Activated T-cell treated with anti-CD3 and anti-CD28 coated beads, Interleukin-2, amount 50 U/mL, for 24 hours (primary cell): ENCODE measurements at places on chromosomes 12 and 14.

DNA sequence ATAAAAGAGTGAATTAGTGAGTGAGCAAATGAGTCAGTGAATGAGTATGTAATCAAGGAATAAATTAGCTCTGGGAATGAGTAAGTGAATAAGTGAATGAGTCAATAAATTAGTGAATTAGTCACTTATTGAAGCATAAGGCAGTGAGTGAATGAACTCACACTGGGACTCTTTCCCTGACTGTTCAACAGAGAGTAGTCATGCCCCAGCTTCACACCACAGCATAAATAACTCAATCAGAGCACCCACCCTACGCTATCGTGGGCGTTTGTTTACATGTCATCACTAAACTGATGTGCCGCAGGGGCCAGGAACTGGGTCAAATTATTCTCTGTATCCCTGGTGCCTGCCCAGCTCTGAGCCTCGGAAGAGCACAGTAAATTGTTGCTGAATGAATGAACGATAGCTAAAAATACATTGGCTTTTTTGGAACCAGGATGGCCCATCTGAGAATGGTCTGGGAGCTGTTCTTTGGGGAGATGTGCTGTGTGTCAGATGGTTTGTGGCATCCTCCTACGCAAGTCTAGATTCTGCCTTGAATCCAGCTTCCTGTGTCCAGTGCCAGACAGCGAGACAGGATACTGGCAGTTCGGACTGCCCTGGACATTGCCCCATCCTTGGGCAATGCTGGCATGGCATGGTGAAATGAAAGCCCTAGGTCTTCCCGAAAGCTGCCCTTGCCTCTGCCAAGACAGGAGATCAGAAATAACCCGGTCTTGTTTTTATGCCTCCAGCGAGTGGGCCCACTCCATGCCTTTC lies 98.0 kb upstream of the RTL1 start:
- no peak for DNase-seq

DNA sequence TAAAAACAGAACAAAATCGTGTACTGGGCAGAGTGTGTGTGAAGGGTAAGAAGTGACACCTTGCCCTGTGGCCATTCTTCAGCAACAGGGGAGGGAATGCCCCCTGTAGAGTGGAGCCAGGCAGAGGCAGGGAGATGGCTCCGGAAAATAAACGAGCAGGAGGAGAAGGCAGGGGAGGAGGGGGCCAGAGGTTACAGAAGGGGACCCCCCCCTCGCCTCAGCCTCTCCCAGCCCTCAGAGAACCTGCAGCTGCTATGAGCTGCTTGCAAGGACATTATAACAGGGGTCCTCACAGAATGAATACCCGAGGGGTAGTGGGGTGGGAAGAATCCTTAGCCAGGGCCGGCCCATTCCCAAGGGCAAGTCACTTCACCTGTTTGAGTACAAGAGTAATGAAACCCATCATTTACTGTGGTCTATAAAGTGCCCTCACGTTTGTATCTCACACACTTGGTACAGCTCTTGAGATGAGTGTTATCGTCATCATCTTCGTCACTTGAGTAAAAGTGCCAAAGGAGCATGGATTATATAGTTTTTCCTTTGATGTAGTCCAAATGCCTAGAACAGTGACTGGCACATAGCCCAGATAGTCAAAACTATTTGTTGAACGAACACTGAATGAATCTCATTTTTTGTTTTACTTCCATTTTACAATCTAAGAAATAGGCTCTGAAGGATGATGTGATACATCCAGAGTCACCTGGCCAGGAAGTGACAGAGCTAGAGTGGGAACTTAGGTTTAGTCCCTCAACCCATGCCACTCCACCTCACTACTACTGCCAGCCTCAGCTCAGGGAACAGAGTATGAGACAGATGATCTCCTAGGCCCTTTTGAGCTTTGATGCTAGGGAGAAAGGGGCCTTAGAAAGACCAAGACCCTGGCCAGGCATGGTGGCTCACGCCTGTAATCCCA lies 14.5 kb downstream of the SCNN1A start:
- no peak for DNase-seq

DNA sequence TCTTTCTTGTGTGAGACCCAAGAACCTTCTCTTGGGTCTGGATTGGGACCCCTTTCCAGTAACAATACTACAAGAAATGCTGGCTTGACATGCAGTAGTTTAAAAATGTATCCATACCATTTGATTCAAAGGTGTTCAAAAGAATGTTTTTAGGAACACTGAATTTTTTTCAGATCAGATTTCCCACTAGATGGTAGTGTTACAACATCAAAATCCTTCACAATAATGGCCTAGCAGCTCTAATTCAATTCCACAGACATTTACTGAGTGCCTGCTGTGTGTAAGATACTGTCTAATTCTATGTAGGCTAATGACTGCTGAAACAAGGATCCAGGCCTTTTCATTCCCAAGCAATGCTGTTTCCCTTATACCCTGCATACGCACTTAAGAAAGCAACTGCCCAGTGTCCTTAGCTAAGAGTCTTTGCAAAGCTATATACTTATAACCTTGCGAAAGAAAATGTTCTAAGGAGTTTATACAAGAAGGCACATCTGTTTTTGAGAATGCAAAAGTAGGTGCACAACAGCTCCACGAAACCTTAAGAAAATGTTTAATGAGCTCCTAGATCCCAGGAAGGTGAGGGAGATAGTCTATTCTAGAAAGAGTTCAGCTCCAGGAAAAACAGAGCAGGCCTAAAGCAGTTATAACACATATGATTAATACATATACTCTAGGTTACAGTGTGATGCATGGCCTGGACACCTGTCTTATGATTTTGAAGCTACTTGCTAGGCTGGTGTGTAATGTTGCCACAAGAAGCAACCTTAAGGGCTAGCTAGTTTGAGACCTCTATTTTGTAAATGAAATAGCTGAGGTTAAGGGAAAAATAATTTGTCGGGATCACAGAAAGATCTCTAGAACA lies 50.9 kb upstream of the PKP2 start:
- no peak for DNase-seq

GRCh38 chr12:55933799-55934742 lies 3.1 kb downstream of the DGKA start:
- no peak for DNase-seq

- DNase-seq, result no peak
Observed at GRCh38 chr12:57130941-57131340, 2.7 kb downstream of the LRP1 start.

- DNase-seq, result no peak
Observed at GRCh38 chr12:53097207-53097563, 282 bp upstream of the IGFBP6 start.

GRCh38 chr14:36067428-36068187 lies 108.9 kb downstream of the PTCSC3 start:
- DNase-seq, result no peak

GRCh38 chr12:123056053-123056452 lies 75.6 kb downstream of the ARL6IP4 start:
- DNase-seq, result no peak

- DNase-seq, result no peak
Observed at GRCh38 chr12:128994856-128995255, 141.6 kb downstream of the GLT1D1 start.

- DNase-seq, result no peak
Observed at GRCh38 chr12:64716371-64716770, 42.8 kb downstream of the GNS start.

DNA sequence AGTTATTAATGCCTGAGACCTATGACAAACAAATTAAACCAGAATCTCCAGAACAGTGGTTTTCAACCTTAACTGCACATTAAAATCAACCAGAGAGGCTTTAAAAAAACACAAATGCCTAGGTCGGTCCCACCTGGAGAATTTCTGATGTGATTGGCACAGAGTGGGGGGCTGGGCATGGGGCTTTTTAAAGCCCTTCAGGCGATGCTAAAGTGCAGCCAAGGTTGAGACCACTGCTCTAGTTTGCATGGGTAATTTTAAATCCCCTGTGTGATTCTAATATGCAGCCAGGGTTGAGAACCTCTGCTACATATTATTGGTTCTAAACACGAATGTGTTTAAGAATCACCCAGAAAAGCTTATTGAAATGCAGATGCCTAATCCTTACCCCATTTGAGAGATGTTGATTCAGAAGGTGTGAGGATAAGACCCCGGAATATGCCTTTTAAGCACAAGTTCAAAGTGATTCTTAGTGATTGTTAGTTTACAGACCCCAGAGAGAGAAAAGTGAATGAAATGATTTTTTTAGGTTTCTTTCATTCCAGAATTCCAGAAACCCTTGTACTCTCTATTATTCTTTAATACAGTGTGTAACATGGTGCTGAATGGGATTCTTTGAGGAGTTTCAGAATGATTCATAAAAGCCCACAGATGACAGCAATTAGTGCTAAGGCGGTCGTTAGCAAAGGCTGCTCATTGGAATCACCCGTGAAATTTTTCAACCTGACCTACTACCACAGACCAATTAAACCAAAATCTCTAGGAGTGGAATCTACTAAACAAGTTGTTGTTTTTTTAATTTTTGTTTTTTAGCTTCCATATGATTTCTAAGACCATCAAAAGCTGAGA lies 44.9 kb downstream of the LIN7A start:
- no peak for DNase-seq

DNA sequence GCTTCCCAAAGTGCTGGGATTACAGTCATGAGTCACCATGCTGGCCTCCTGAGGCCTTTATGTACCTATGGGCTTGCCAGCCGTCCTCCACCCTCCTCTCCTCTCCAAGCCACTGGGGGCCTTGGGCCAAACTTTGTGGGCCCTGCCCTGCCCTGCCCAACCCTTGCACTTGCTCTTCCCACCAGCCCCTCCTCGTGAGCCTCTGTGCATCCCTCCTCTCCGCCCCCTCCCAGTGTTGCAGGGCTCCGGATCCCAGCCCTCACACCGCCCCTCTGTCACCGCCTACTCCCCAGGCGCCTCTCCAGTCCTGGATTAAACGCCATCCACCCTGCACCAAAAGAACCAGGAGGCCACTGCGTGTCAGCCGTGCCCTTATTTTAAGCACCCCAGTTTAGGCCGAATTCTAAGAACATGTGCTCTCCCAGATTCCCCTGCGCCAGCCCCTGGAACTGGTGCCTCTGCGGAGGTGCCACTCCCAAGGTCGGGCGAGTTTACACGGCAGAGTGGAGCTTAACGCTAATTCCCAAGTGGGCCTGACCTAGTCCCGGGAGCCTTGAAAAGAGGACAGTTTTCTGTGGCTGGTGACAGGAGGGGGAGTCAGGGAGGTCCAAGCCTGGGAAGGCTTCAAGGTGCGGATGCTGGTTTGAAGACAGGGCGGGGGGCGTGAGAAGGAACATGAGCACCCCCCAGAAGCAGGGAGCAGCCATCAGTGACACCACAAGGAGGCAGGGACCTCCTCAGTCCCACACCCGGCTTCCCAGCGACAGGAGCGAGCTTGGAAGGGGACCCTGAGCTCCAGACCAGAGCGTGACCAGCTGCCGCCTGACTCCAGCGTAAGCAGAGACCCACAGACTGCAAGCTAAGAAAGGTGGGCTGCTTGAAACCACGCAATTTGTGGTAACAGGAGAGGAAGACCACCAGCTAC lies 21.2 kb upstream of the CDCA4 start:
- no peak for DNase-seq

DNA sequence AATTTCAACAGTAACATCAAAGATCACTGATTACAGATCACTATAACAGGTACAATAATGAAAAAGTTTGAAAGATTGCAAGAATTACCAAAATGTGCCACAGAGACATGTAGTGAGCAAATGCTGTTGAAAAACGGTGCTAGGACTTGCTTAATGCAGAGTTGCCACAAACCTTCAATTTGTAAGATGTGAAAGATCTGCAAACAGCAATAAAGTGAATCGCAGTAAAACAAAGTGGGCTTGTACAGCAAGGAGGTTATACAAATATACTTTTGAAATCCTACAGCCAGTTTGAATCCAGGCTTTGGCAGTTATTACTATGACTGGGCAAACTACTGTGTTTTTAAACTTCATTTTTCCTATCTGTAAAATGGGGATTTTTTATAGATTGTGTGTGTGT lies 1.0 kb upstream of the PLEKHA5 start:
- DNase-seq, result no peak

- DNase-seq, result no peak
Observed at GRCh38 chr12:42482041-42482747, 107.4 kb downstream of the PRICKLE1 start.

DNA sequence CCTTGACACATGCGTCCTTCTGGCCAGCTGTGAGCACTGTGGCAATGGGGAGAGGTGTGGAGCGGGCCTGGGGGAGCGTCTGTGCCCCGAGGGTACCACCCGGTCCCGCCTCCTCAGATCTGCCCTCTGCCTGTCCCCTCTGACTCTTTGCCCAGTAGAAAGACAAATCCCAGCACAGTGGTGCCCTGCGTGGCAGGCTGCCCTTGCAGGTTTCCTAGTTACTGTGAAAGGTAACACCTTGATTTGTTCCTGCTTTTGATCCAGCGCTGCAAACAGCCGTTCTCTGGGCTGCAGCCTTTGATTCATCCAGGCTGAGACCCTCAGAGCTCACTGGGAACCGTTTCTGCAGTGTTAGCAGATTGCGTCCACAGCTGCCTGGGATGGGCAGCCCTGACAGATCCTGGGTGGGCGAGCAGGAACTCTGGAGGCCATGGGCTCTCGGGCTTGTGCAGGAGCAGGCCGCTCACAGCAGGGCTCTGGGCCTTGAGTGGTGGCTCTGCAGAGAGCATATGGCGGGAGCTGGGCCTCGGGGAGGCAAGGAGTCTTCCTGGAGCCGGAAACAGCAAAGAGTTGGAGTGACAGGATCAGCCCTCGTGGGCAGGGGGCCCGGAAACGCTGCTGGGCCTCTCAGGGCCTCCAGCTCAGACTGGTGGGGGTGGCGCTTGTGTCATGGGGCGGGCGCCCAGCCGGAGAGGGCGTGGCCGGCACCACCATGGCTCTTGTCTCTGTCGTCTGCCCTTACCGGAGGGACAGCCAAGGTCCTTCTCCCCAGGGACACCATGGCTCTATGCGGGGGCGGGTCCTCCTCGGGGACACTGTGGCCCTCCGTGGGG lies 16.6 kb downstream of the FBRSL1 start:
- DNase-seq, result peak; percentile 80

DNA sequence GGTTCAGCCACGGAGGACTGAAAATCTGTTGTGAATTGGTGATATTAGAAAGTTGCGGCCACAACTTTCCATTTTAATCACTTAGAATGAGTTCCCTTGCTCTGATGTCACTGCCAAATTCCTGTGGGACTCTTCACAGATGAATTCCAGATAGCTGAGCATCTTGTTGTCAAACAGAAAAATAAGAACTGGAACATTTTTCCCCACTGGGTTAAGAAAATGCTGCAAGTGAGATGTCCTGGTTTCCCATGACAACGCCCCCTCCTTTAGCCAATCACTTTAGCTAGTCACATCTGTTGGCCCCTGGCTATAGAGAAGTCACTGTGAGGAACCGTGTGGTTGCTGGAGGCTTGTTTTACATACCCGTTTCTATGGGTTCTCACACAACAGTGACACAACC lies 135.9 kb downstream of the KTN1 start:
- no peak for DNase-seq

GRCh38 chr14:55964821-55965220 lies 153.4 kb upstream of the PELI2 start:
- no peak for DNase-seq
